ENCODE measurements at places on chromosomes 13 and 19. TPM values are rescaled to one million over a fixed set of nuclear protein-coding genes. Genes with fewer than 3 reads are reported as not detected.

- no peak for DNase-seq
- no peak overlapping the region for H3K4me3 ChIP-seq
- H3K4me1 ChIP-seq: peaks cover 24% of the 10 kb centered on the region
- H3K27me3 ChIP-seq: no peaks in the 10 kb centered on the region
- no peak overlapping the region for H3K27ac ChIP-seq
Observed at GRCh38 chr19:19399733-19400433, 5.6 kb upstream of the GATAD2A start.

DNA sequence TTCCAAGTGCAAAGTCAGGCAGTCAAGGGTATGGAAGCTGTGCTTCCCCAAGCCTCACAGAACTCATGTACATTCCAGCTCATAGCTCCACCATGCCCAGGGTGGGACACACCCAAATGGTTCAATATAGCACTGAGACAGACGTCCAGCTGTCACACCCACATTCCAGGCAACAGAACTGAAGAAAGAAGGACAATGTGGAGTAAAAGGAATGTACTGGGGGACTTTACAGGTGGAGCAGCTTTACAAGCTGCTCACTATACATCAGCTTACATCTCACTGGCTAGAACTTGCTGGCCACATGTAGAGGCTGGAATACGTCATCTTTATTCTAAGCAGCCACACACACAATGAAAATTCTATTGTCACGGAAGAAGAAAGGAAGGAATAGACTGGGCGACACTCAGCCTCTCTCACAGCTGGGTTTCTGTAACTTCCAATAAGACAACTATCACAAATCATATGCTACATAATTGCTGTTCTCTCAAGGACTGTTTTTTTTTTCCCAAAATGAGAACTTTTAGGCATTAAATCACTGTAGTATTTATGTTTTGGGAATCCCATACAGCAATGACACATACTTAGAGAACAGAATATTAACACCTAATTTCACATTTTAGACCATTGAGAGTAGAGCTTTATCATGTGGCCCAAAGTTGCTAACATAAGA is 86.1 kb downstream of the KLF12 start:
- no peaks in the 10 kb centered on the region for H3K27me3 ChIP-seq
- H3K27ac ChIP-seq: no peak overlapping the region
- no peak overlapping the region for H3K4me3 ChIP-seq
- 0 out of 2 replicates have a peak, but pooled peaks cover 6% of the 10 kb centered on the region for H3K4me1 ChIP-seq

- H3K4me1 ChIP-seq: no peaks in the 10 kb centered on the region
- no peaks in the 10 kb centered on the region for H3K27me3 ChIP-seq
- no peak overlapping the region for H3K4me3 ChIP-seq
- no peaks in the 10 kb centered on the region for H3K36me3 ChIP-seq
- H3K27ac ChIP-seq: no peak overlapping the region
- no peak for DNase-seq
Observed at GRCh38 chr13:88031980-88032559, 360.9 kb downstream of the SLITRK5 start.

DNA sequence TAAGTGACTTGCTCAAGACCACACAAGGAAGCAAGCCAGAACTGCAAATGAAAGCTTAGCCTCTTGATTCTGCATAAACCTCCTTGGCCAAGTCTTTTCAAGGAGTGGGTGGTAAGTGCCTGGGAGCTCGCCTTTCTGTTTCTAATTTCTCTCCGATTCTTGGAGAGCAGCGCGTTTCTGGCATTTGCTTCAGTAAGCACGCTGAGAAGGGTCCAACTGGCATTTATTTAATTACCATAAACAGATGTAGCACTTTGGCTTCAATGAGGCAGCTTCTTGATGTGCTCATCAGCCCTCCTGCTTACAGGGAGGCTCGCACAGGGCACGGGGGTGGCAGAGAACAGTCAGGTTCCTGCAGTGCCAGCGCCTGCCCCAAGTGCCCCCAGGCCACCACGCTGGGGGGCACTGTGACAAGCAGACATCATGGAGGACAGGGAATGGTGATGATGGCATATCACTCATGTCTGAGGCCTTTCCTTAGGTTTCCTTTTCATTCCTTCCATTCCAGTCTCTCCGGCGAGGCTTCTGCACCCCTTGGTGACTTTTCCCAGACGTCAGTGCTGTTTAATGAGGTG is 13.3 kb downstream of the SIAH3 start:
- DNase-seq: no peak
- no peaks in the 10 kb centered on the region for H3K36me3 ChIP-seq
- no peak overlapping the region for H3K27ac ChIP-seq
- H3K4me3 ChIP-seq: no peak overlapping the region
- peaks cover 13% of the 10 kb centered on the region for H3K27me3 ChIP-seq

Gene ZNF490
- 5.2 TPM for total RNA-seq

Gene LPAR6
- 24.4 TPM for total RNA-seq

Gene NLRP5
- not detected for total RNA-seq

Gene SULT2A1
- total RNA-seq: 253 TPM
